ENCODE measurements at places on chromosomes 5 and 9.

- no peak for DNase-seq
Measured at GRCh38 chr5:11777096-11777495, 127.2 kb downstream of the CTNND2 start.

DNA sequence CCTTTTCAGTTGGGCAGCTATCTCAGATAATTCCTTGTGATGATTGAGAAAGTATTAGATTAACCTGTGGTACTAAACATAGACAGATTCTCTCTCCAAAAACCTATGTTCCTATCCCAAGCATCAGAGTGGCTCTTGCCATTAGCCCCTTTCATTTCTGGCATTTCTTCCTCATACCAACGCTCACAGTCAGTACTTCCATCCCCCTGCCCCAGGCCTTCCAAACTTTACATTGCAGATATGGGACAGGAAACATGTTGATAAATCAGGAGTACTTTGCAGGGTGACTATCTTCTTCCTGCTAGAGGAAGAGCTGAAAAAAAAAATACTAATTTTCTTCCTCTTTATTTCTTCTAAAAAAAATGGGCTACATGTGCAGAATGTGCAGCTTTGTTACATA is 442.6 kb upstream of the RGMB start:
- DNase-seq = no peak

DNA sequence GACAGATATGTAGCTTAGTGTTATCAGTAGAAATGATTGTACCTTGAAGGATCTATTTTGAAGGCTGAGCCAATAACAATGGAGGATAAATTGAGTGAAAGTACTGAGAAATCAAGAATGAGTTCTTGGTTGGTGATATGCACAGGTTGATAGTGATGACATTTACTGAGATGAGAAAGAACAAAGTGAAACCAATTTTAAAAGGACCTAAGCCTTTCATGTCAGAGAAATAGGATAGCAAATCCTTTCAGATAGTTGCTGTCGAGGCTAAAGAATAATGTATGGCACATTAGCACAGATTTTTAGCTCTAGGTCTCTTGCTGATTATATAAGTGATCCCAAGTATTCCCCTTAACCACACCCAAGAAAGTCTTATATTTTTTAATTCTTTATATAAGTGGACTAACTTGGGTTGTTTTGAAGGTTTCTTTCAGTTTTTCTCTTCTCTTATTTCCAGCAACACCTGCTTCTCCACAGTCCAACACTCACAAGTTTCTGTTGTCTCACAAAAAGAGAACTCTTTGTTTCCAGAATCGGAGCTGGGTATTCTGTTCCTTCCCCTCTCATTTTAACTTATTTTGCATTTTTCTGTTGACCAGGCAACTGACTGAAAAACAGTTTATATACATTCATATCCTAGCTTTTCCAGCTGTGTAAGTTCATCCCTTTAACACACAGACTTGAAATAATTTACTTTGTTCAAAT is 286.9 kb upstream of the ATP10B start:
- DNase-seq = no peak

DNA sequence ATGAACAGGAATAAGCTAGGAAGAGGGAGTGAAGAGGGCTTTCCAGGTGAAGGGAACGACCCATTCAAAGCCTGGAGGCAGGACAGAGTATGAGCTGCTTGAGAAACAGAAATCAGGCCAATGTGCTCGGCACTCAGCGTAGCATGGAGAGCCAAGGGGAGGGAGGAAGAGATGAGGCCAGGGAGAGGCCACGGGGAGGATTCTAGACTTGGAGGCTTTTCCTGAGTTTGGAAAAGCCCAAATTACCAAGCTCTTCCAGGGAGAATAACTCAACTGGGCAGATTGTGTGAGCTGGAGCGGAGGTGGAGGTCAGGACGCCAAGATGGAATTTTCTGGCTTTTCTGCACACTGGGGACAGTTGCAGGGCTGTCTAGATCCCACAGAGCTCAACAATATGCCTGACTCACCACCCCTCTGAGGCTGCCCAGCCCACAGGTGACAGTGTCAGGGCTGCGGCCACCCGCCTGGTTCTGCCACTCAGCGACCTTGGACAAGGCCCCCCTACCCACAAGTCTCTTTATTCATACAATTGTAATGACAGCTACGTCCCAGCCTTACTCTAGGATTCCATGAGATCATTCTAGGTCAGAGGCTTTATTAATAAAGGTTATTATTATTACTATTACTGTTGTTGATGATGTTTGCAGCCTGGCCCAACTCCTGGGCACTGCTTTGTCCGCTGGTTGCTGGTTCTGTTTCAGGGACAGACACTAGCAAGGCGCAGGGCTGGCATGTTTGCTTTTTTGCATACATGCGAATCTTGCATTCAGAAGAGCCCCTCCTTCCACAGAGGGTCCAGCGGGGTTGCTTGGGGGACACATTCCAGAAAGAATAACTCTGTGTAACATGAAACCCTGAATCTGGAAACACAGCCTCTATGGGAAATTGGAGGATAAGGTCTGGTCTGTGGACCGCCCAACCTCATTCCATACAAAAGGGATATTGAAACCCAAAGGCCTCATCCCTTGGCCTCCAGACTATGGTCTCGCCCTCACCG is 9.4 kb upstream of the LMX1B start:
- no peak for DNase-seq

GRCh38 chr9:1938675-1939170 is 76.4 kb upstream of the SMARCA2 start:
- no peak for DNase-seq

DNA sequence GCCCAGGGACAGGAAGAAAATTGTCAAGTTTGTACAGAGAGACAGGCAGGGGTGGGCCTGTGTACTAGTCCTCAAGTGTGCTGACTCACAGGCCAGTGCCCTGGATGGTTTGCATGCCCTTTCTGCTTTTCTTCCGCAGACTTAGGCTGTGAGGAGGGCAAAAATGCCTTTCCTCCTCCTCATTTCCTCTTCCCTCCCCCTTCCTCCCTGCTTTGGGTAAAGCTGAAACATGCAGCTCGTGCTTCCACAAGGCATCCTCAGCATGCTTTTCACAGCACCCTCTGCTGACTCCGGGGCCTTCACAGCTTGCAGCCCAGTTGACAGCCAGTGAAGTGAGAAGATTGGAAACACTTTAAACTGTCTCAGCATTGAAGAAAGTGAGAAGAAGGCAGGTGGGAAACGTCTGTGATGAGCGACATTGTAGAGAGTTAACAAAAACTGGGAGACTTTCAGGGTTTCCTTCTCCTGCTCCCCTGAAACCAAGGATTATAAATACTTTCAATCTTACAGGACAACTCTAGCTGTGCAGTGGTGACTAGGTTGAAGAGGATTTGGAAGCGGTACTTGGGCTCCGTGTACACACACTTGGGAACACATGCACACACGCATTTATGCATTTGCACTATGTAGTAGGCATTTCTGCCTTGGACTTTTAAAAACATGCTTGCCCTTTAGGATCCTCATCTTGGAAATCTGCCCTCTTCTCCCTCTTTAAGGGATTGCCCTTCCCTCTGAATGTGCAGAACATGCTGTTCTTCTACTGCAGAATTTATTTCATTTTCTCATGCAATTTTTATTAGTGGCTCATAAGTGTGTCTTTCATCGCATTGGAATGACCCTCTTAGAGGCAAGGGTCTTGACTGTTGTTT is 138.8 kb downstream of the GRIA1 start:
- no peak for DNase-seq

- no peak for DNase-seq
Measured at GRCh38 chr9:110758201-110758600, 89.6 kb downstream of the MUSK start.

DNA sequence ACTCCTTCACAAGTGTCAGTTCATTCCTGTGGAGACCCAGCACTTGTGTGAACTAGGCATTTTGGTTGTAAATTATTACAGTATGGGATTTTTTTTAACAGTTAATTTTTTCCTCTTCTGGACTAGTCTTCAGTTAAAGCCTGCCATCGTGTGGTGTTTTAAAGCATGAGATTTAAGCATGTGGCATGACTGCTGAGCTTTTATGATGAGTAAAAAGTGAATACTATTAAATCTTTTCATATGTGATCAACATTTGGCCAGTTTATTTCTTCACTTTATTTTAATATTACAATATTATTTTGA is 25.0 kb downstream of the LMNB1 start:
- DNase-seq = no peak

DNA sequence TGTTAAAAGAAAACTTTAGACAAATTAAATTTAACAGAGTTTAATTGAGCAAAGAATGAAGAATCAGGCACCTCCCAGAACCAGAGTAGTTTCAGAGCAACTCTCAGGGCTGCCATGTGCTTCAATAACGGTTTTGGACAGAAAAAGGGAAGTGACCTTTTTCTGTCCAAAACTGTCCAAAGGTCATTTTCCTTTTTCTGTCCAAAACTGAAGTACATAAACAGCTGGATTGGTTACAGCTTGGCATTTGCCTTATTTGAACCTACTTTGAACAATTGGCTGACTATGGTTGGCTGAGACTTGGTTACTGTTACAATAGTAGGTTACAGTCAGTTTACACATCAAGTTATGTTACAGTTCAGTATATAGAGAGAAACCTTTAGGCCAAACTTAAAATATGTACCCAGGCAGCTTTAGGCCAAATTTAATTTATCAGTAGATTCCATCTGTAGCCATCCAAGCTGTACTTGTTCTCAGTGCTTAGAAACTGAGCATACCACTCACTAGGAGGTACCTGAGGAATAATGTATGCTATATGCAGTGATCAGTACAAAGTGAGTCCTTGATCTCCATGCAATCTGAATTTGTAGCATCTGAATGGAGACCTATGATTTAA is 44.0 kb downstream of the C9orf85 start:
- DNase-seq = no peak

DNA sequence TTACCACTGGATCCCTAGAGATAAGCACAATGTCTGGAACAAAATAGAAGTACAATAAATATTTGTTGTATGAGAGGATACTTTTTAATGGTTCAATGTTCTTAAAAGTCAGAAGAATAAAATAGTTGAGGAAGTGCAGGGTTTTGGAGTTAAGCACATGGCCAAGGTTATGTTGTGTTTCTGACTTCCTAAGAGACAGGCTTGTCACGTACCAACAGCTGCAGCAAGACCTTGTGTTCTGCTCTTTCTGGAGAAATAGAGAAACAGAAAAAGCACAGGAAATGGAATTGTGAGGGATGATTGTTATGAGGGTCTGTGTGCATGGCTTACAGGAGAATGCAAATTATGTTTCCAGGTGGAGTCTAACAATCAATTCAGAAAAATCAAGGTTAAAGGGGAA is 12.9 kb downstream of the CARTPT start:
- DNase-seq = no peak

DNA sequence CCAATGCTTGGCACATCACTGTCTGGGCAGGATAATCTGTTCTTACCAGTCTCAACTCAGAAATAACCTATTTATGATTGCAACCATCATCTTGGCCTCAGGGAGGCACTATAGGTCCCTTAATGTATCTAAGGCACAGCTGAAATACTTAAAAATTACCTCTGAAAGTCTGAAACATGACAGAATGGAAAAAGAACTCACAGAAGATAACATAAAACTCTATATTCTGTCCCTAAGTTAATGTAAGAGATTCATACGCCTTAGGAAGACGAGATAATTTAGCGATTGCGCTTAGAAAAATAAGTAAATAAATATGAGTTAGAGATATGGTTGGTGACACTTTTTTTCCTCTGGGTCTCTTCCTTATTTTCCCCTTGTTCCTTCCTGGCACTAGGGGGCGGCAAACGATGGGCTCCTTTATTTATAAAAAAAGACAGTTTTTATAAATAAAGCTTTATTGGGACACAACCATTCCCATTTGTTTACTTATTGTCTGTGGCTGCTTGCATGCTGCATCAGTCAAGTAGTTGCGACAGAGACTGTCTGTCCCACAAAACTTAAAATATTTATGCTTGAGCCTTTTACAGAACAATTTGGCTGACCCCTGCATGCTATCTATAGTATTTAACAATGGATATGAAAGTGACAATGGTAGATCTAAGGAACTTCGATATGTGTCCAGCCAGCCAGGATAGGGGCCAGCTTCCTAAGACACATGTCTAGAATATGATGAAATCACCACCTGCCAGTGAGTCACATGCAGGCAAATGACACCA is 79.6 kb downstream of the PDE4D start:
- no peak for DNase-seq

- no peak for DNase-seq
Measured at GRCh38 chr5:154375329-154376008, 70.3 kb upstream of the SAP30L start.

GRCh38 chr5:16066810-16067209 is 112.8 kb downstream of the MARCHF11 start:
- no peak for DNase-seq

DNA sequence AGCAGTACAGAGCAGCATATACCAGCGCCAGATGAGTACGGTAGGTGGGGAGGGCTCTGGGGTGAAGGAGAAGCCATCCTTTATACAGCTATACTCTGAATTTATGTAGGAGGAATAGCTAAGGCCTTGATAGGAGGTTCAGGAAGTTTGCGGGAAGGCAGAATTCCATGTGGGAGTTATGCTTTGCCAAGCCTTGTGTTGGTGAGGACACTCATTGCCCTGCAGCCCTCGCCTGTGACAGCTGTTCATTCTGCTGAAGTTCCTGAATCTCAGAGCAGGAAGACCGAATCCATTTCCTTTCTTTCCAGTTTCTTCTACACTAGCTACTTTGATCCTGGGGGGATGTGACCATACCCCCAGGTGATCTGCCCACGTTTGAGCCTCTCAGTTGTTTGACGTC is 7.7 kb downstream of the MFAP3 start:
- no peak for DNase-seq

GRCh38 chr9:35956651-35957050 is 1.3 kb downstream of the OR2S2 start:
- no peak for DNase-seq

DNA sequence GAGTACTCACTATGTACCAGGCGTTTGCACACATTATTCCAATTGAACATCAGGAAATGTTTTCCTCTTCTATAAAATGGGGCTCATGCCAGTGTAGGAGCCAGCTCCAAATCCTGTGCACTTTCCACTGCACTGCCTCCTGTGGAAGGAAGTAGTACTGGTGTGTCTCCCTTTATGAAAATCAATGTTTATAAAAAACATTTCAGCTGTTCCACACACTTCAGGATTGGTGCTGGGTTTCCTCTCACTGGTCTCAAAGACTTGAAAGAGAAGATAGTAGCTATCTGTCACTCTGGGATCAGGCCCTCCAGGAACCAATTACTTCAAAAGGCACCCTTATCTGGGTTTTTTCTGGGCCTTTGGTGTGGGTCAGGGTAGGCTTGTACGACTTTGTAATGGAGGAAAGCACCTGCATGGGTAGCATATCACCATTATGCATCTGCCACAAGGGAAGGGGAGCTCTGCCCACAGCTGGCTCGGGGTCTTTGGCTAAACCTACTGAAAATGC is 32.5 kb downstream of the RAB14 start:
- no peak for DNase-seq

DNA sequence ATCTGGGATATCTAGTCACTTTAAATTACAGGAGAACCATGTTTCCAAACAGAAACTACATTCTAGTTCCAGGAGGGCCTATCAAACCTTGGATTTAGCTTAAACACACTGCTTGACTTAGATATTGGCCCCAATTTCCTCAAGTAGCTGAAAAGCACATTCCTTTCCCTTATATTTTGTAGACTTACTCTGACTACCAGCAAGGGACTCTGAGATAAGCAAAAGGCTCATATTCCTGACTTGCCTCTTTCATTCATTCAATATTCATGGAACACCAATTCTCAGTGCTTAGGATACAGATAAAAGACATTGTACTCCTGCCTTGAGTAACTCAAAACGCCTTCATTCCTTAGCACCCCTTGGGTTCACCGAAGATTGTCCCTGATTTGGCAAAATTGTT is 11.8 kb downstream of the NR6A1 start:
- DNase-seq = no peak

GRCh38 chr5:99033014-99033900 is 104.5 kb upstream of the CHD1 start:
- DNase-seq = no peak

- DNase-seq = no peak
Measured at GRCh38 chr9:115008536-115009270, 78.3 kb upstream of the TNFSF8 start.

GRCh38 chr5:176736931-176737745 is 73.2 kb upstream of the UNC5A start:
- peak; percentile 5 for DNase-seq

All from activated CD8-positive, alpha-beta memory T cell treated with anti-CD3 and anti-CD28 coated beads, Interleukin-2, amount 50 U/mL, for 4 hours (primary cell).